Body of pancreas (tissue), 4 donors: ENCODE measurements at places on chromosomes 4 and X. TPM values are rescaled to one million over a fixed set of nuclear protein-coding genes. Genes with fewer than 3 reads are reported as not detected.

- H3K27ac ChIP-seq: no peak overlapping the region
- H3K36me3 ChIP-seq: no peaks in the 10 kb centered on the region
- H3K4me3 ChIP-seq: no peak overlapping the region
- DNase-seq: no peak
Observed at GRCh38 chr4:80027611-80028010, 45.4 kb downstream of the ANTXR2 start.

GRCh38 chrX:76922100-76922499, 494.6 kb downstream of the MAGEE1 start:
- no peak overlapping the region for H3K27ac ChIP-seq
- no peaks in the 10 kb centered on the region for H3K27me3 ChIP-seq
- no peaks in the 10 kb centered on the region for H3K4me1 ChIP-seq

DNA sequence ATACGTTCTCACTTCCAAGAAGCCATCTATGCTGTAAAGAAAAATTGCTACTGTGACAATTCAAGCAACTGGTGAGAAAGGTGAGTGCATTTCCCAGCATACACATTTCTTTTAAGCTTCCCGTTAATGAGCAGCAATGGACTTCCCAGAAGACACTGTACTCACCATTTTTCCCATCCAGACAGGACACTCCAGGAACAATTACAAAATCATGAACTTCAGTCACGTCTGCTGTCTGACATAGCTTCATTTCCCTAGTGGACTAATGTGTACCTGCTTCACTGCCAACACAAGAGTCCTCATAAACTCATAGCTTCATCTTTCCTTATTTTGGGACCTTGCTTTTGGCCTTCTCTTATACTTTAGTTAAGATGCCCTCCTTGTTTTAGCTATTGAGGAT, 156.9 kb downstream of the ENOX2 start:
- no peak overlapping the region for H3K4me3 ChIP-seq
- no peak overlapping the region for H3K27ac ChIP-seq
- H3K36me3 ChIP-seq: no peaks in the 10 kb centered on the region
- DNase-seq: no peak
- no peaks in the 10 kb centered on the region for H3K27me3 ChIP-seq

Gene STOX2
- total RNA-seq: 15.0 TPM

Gene RNF150
- 4.6 TPM for total RNA-seq
